ENCODE measurements at places on chromosomes 7 and 10. TPM values are rescaled to one million over a fixed set of nuclear protein-coding genes. Genes with fewer than 3 reads are reported as not detected.

DNA sequence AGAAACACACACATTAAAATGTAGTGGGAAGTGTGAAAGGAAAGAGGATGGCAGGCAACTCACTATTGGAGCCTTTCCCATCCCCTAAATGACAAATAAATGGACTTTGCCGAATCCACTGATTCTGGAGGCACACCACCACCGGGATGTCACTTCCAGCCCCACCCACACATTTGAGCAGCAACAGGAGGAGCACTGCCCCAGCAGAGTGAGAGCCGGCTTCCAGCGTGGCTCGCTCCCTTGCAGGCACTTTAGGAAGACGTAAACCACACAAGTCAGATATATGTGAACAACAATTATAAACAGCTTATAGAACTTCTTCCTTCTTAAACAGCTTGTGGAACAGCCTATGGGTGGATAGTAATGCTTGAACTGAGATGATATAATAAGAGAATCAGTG is 191.0 kb downstream of the DGKI start:
- H3K27me3 ChIP-seq: no peaks in the 10 kb centered on the region
- H3K4me3 ChIP-seq: no peak overlapping the region
- peaks cover 27% of the 10 kb centered on the region for H3K4me1 ChIP-seq
- no peaks in the 10 kb centered on the region for H3K36me3 ChIP-seq

DNA sequence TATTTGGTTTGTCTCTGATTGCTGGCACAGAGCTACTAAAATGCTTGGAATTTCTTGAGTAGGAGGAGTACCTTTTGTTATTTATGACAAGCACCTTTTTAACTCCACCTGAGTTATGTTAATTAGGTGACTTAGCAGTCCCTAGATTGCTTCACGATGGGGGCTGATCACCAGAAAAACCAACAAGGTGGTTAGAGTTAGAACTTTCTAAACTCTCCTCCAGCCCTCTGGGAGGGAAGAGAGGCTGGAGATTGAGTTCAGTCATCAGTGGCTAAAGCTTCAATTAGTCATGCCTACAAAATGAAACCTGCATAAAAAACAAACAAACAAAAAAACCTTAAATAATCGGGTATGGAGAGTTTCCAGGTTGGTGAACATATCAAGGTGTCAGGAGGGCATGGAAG is 23.6 kb upstream of the ING3 start:
- no peaks in the 10 kb centered on the region for H3K36me3 ChIP-seq
- no peak for DNase-seq
- H3K27ac ChIP-seq: no peak overlapping the region
- no peak overlapping the region for H3K4me3 ChIP-seq
- H3K27me3 ChIP-seq: no peaks in the 10 kb centered on the region

DNA sequence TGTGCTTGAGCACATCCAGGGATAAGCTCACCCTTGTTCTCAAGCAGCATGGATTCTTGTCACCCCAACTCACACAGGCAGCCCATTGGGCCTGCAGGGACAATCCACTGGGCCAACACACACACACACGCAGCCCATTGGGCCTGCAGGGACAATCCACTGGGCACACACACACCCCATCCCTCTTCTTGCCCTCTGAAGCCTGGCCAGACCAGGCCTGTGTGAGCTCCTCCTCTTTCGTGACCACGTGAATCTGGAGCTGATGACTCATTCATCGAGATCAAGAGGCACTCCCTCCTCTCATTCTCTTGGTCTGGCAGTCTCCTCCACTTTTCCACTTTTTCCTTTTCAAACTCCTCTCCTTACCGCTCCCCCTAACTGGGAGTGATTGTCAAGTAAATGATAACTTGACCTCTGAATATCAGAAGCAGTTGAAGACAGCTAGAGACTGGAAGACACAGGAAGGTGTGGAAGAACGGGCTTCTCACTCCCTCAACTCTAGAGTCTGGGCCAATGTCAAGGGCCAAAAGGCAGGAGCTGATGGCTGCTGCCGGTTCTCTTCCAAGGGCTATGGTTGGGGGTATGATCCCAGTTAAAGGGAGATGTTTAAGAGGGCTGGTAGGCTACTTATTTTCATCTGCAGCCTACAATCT is 89.7 kb downstream of the HIPK2 start:
- H3K36me3 ChIP-seq: peaks cover 6% of the 10 kb centered on the region
- H3K27ac ChIP-seq: no peak overlapping the region
- peaks cover 2% of the 10 kb centered on the region for H3K4me1 ChIP-seq
- peaks cover 1% of the 10 kb centered on the region for H3K27me3 ChIP-seq
- no peak overlapping the region for H3K4me3 ChIP-seq
- no peak for DNase-seq

The GALNT17 gene
- total RNA-seq: 0.38 TPM

The ZCWPW1 gene
- 2.2 TPM for total RNA-seq
